ENCODE measurements at places on chromosomes 2 and 18. TPM values are rescaled to one million over a fixed set of nuclear protein-coding genes. Genes with fewer than 3 reads are reported as not detected.
A peak's percentile ranks its signal among the peaks of the same experiment; 100 is the strongest.

DNA sequence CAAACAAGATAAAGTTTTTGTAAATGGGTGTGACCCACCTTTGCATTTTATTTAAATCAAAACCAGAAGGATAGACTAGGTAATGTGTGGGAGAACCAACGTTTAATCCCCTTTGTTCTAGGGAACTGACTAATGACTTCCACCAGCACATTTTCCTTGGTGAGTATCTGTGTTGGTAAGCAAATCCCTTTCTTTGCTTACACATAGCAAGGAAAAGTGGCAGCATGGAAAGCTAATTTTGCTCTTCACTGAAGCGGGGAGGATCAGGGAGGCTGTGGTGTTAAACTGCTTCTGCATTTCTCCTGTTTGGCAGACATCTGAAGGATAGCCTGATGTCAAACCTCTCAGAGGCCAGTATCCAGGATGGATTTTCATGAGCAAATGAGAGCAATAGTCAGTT is 331.1 kb downstream of the PTPRM start:
- no peak for DNase-seq

DNA sequence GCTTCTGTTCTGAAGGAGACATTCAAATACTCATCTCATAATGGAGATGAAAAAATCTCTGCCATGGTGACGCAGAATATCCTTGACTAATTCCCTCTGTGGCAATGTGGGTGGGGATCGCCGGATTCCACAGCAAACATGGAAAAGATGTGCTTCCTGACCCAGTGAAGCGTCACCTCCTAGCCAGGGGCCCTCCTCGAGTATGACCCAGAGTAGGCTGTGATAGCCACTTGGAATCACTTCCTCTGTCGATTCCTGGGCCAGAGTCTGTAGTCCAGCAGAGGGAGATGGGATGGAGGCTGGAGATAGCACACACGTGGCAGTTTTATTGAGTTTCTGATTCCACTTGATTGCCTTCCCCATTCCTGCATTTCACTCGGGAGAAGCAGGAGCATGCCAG is 36.8 kb downstream of the DRC1 start:
- peak; percentile 35 for DNase-seq

- DNase-seq = peak; percentile 32
Measured at GRCh38 chr2:72033636-72034035, 114.0 kb downstream of the CYP26B1 start.

DNA sequence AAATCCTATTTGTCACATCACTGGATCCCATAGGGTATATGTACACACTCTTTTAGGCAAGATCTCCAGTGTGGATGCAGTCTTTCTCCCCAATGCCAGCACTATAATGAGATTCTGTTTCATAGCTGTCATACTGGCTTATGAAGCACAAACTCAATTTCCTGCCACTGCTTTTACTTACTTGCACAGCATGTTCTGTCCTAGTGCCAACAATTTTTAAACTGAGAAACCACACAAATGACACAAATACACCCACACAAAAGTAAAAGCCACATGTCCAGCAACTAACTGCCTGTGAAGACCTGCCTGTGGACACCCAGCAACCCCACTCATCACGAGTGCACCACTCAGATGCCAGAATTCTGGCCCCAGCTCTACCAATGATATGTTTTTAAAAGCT is 29.6 kb upstream of the RNU4ATAC start:
- DNase-seq = peak; percentile 56

- DNase-seq = no peak
Measured at GRCh38 chr2:113057117-113057516, 1.9 kb upstream of the IL36RN start.

- DNase-seq = no peak
Measured at GRCh38 chr2:101305035-101305434, 3.5 kb downstream of the RNF149 start.

DNA sequence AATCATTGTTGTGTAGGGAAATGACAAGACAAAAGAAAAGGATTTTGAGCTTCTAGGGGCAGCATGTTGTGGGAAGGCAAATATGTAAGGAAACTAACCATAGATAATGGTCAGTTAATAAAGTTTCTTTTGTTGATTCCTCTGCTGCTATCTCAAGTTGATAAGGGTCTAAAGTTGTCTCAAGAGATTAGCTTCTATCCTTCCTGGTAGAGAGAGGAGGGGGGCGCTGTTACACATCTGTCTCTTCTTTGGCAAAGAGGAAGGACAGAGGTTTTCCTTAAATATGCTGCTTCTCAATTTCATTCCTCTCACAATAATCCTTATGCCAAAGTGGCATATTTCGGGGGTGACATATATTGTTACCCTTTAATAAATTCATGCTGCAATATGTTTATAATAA is 944.0 kb downstream of the DPP10 start:
- no peak for DNase-seq

DNA sequence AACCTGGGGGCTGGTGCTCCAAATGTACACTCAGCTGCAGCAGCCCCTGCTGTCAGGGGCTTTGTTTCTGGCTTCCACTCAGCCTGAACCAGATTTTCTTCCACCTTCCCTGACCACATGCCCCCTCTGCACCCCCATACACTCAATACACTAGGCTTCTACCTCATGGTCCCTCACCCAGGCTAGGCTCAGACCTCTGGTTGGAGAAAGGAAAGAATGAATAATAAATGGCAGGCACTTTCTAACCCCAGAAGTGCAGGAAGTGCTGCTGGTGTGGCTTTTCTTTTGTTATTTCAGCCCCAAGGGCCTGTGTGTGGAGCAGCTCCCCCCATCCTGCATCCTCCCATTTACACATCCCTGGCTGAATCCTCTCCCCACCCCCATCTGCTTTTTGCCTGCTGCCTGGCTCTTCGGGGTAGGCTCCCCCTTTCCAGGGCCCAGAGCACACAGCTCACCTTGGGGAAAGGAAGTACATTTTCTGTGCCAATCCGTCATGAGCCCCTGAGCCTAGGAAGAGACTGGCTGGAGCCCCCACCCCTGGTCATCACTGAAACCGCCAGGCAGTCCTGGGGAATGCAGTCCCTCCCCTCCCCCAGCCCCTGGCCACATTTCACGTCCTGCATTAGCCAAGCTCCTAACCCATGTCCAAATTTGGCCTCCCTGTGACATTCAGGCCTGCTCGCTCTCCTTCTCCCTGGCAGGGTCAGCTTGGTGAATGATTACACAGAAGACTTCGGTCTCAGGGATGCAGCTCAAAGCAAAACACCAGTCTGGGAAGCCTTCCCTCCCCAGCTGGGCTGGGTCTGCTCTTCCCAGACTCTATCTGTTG is 2.6 kb downstream of the DYSF start:
- no peak for DNase-seq

- no peak for DNase-seq
Measured at GRCh38 chr18:8821083-8821465, 115.7 kb downstream of the MTCL1 start.

GRCh38 chr2:17309181-17309580 is 209.1 kb downstream of the RAD51AP2 start:
- DNase-seq = peak; percentile 10

DNA sequence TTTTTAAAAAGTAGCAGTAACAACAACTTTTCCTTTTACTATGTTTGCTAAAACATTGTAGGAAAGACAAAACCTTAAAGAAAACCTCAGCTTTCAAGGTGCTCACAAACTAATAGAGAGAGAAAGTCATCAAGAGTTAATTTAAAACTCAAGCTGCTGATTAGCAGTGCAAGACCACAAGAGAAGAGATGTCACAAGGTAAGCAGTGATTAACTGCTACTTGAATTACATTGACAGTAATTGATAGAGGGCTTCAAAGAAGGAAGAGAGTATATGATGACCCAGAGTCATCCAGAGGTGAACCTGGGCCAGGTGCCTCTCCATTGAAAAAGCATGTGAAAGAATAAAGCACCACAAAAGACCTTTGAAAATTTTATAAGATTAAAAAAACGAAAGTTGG is 939.6 kb upstream of the CNTNAP5 start:
- no peak for DNase-seq

DNA sequence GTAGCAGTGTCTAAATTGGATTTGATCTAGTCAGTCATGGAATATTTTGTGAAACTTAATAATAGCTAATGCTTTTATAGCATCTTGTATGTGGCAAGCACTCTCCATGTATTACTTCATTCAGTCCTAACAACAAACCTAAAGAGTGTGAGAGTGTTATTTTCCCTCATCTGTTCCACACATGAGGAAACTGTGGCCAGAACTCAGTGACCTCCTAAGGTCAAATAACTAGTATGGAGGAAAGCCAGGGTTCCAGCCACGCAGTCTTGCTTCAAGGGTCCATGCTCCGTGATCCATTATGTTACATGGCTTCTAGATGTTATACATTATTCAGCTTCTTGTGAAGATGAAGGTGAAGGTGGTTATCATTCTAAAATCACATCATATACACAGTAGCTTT is 45.5 kb downstream of the TWSG1 start:
- DNase-seq = peak; percentile 9

DNA sequence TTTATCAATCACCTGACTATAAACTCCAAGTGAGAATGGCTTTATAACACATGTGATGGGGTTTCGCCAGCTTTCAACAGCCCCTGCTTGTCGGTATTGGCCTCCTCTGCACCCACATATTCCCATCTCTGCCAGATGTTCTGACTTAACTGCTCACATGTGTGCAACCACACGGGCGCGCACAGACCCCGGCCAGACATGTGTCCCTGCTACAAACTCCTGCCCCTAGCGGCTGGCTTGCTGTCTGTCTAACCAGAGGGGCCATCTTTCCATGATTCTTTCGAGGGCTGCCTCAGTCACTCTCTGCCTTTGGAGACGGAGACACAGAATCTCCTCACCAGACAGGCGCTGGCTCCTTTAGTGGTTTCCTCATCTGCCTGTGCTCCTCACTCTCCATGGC is 15.3 kb downstream of the STON1 start:
- DNase-seq = no peak

GRCh38 chr2:42249887-42250286 is 80.7 kb downstream of the EML4 start:
- no peak for DNase-seq

DNA sequence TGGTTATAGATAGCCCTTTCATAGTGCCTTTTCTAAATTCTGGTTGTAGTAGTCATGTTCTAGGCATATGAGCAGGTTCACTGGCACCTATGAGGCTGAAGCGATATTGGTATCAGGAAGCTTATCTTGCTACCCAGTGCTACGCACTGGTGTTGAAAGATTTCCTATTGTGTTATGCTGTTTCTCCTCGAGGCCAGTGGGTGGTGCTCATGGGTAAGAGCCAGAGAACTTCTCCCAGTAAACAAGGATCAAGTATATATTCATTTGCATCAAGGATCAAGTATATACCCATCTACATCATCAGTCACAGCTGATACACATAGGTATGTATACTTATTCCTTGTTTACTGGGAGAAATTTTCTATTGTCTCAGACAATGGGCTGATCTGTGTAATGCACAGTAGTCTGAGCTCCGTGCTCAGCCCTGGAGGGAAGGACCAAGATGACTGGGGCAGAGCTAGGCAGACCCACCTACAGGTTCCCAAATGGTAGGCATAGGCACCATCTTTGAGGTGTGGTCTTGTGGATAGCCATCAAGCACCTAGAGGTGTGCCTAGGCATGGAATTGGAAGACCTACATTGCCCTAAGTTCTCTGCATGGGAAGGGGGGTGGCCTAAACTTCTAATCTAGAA is 101.2 kb upstream of the GALNT13 start:
- no peak for DNase-seq

Gene ZBTB14
- 17.4 TPM for total RNA-seq

Gene SP100
- total RNA-seq = 151 TPM

Gene BOLL
- total RNA-seq = not detected

Gene AQP4
- total RNA-seq = not detected

Gene EIF2AK3
- 31.5 TPM for total RNA-seq

Gene GRHL1
- 1.3 TPM for total RNA-seq

Gene NT5DC4
- not detected for total RNA-seq

Gene SCYGR7
- total RNA-seq = not detected

Data from fibroblast of the aortic adventitia (primary cell).